ENCODE measurements at places on chromosomes 6 and 20.

GRCh38 chr6:108801366-108801765 is 46.9 kb upstream of the ARMC2 start:
- no peak for DNase-seq

- peak; percentile 78 for DNase-seq
Observed at GRCh38 chr6:129774697-129775447, 64.9 kb upstream of the ARHGAP18 start.

DNA sequence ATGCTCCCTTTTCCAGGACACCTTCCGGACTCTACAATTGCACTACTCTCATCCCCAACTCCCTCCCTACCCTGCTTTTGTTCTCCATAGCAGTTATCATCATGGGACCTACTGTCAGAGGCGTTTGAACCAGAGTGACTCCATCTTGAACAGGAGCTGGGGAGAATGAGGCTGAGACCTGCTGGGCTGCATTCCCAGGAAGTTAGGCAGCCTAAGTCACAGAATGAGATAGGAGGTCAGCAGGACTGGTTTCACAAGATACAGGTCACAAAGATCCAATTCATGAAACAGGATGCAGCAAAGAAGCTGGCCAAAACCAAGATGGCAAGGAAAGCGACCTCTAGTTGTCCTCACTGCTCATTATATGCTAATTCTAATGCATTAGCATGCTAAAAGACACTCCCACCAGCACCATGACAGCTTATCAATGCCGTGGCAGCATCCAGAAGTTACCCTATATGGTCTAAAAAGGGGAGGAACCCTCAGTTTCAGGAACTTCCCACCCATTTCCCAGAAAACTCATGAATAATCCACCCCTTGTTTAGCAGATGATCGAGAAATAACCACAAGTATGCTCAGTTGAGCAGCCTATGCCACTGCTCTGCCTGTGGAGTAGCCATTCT is 15.6 kb downstream of the SLC13A3 start:
- no peak for DNase-seq

- DNase-seq = no peak
Observed at GRCh38 chr20:21498635-21499034, 15.2 kb downstream of the NKX2-2 start.

DNA sequence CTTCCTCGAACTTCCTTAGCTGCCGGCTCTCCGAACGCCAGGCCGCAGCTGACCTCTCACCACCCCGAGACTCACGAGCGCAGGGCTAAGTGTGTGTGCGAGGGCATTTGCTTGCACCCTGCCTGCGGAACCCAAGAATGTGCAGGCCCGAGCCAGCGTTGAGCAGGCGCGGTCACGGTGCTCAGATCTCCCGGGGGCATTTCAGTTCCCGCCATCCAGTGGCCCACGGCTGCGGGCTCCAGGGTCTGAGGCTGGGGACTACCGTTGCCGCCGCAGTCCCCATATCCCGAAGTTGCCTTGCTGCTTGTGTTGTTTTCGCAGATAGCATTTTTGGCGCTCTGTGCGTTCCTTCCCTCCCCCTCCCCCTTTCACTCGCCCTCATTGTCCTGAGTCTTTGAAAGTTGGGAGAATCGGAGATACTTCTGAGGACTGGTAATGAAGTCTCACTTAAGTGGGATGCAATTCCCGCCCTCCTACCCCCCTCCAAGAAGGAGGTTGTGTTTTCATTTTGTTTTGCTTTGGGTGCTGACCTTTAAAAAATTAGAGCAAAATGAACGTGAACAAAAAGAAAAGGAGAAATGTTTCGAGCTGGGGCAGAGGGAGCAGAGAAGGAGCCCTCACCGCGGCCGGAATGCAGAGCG is 1.7 kb downstream of the NR2E1 start:
- no peak for DNase-seq

- no peak for DNase-seq
Observed at GRCh38 chr6:34052918-34053608, 92.8 kb downstream of the GRM4 start.

- DNase-seq = peak; percentile 82
Observed at GRCh38 chr6:135088818-135089809, 34.5 kb upstream of the HBS1L start.

- DNase-seq = no peak
Observed at GRCh38 chr20:10595985-10596384, 77.8 kb downstream of the JAG1 start.

Measured in fibroblast of skin of abdomen (primary cell).